ENCODE measurements at places on chromosomes 12 and 14.
A peak's percentile ranks its signal among the peaks of the same experiment; 100 is the strongest.

GRCh38 chr12:16669756-16670155 is 63.8 kb upstream of the LMO3 start:
- H3K4me3 ChIP-seq: no peak overlapping the region
- no peak for DNase-seq
- no peaks in the 10 kb centered on the region for H3K27me3 ChIP-seq
- H3K36me3 ChIP-seq: no peaks in the 10 kb centered on the region

DNA sequence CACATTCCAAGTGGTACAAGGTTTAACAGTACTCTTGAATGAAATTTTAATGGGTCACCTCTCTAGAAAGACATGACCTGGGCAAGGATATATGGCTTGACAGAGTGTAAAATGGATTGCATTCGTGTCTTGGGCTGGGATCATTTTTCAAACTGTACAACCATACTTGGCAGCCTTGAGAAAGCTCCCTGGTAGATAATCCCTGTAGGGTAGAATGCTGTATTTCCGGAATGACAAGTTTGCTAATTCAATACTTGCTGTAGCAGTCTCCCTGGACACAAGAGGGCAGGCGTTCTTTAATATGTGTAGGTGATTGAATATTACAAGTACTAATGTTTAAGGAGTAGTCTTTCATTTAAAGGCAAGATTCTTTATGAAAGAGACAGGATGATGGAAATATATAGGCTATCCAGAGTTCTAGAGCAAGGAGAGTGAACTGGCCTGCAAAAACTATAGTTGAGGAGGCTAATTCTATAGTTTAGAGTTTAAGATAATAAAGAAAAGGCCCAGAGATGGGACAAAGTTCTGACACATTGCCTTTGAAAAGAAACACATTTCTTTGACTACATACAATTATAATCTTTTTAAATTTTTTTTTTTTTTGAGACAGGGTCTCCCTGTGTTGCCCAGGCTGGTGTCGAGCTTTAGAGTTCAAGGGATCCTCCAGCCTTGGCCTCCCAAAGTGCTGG is 53.4 kb downstream of the PLBD1 start:
- no peak overlapping the region for H3K4me3 ChIP-seq
- H3K36me3 ChIP-seq: no peaks in the 10 kb centered on the region
- H3K27ac ChIP-seq: no peak overlapping the region
- DNase-seq: no peak
- H3K4me1 ChIP-seq: peaks cover 2% of the 10 kb centered on the region
- H3K27me3 ChIP-seq: peaks cover 17% of the 10 kb centered on the region

GRCh38 chr14:72254202-72254936 is 322.1 kb downstream of the RGS6 start:
- no peak overlapping the region for H3K27ac ChIP-seq
- no peak for DNase-seq
- H3K4me1 ChIP-seq: no peaks in the 10 kb centered on the region
- no peaks in the 10 kb centered on the region for H3K36me3 ChIP-seq

DNA sequence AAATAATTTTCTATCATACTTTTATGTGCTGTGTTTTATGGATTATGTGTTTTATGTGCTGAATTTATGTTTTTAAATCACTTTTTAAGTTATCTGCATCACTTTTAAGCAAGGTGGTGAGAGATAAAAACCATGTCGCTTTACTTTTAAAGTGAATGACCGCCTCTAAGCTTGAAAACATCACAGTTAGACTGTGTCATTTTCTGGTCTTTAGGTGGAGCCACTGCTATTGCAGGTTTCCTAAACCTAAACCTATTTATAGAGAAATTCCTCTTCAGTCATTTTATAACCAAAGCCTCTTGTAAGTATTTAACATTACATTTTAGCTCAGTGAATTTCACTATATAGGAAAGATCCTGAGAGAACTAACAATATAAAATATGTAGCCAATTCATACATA is 21.0 kb upstream of the MDM2 start:
- H3K4me3 ChIP-seq: no peak overlapping the region
- H3K27me3 ChIP-seq: no peaks in the 10 kb centered on the region
- no peak overlapping the region for H3K27ac ChIP-seq
- H3K4me1 ChIP-seq: no peaks in the 10 kb centered on the region
- no peak for DNase-seq

GRCh38 chr12:6420364-6420763 is 24.4 kb upstream of the CD27 start:
- H3K27me3 ChIP-seq: no peaks in the 10 kb centered on the region
- no peak overlapping the region for H3K4me3 ChIP-seq
- H3K4me1 ChIP-seq: peaks cover 12% of the 10 kb centered on the region
- H3K27ac ChIP-seq: no peak overlapping the region

GRCh38 chr12:119659289-119659897 is 8.5 kb upstream of the PRKAB1 start:
- peaks cover 9% of the 10 kb centered on the region for H3K4me1 ChIP-seq
- H3K27me3 ChIP-seq: peaks cover 5% of the 10 kb centered on the region
- H3K27ac ChIP-seq: no peak overlapping the region
- H3K4me3 ChIP-seq: peak overlapping the region; percentile 76

GRCh38 chr12:34393821-34394150 is 371.5 kb downstream of the ALG10 start:
- H3K27me3 ChIP-seq: no peaks in the 10 kb centered on the region
- H3K36me3 ChIP-seq: no peaks in the 10 kb centered on the region
- no peak overlapping the region for H3K4me3 ChIP-seq
- H3K4me1 ChIP-seq: no peaks in the 10 kb centered on the region

- no peak for DNase-seq
- H3K4me1 ChIP-seq: no peaks in the 10 kb centered on the region
- no peaks in the 10 kb centered on the region for H3K36me3 ChIP-seq
- H3K27ac ChIP-seq: no peak overlapping the region
Observed at GRCh38 chr12:68890701-68891113, 42.3 kb downstream of the CPM start.

DNA sequence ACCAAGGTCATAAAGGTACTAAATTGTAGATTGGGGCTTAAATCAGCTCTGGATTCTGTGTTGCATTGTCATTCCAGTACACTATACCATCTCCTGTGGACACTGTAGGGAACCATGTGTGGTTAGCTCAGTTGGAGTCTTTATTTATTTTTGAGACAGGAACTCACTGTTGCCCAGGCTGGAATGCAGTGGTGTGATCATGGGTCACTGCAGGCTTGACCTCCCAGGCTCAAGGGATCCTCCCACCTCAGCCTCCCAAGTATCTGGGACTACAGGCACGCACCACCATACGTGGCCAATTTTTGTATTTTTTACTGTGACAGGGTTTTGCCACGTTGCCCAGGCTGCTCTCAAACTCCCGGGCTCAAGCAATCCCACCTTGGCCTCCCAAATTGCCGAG is 6.7 kb downstream of the PAPOLA start:
- H3K27me3 ChIP-seq: no peaks in the 10 kb centered on the region
- no peak for DNase-seq
- H3K36me3 ChIP-seq: peaks cover 13% of the 10 kb centered on the region
- no peak overlapping the region for H3K27ac ChIP-seq

- DNase-seq: no peak
- H3K36me3 ChIP-seq: no peaks in the 10 kb centered on the region
- no peaks in the 10 kb centered on the region for H3K27me3 ChIP-seq
- H3K4me1 ChIP-seq: no peaks in the 10 kb centered on the region
Observed at GRCh38 chr14:33563191-33563900, 387.5 kb downstream of the EGLN3 start.
